Stimulated activated effector memory CD8-positive, alpha-beta T cell treated with anti-CD3 and anti-CD28 coated beads, Interleukin-12 subunit alpha, Interleukin-12 subunit beta, amount 100 ng/mL, for 72 hours (primary cell): ENCODE measurements at places on chromosomes 11 and 22.

DNA sequence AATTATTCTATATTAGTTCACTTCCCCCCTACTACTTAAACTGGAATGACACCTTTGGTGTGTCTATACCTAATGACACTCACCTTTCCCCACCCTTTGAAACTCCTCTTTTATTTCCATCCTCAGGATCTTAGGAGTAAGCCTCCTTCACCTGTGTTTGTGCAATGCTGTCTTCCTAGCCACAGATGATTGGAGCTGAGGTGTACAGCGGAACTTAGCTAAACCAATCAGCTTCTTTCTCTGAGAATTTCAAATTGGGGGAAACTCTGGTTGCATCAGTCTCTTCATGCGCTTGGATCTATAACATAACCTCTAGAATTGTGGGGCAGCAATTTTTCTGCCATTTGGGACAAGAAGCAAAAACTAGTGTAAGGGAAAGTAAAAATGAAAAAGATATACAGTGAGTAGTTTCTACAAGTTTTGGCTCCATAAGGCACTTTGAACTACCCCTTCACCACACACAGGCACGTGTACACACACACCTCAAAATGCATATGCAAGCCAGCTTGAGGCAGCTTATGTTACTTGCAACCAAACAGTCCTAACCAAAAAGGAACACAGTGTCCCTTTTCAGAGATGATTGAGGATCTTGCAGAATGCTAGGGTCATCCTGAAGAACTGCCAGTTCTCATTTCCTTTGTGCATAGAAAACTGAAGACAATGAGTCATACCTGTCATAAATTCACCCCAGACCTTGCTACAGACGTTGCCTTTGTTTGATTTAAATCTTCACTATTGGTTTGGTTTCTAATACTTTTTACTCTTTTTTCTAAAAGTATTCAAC is 36.0 kb upstream of the LDLRAD3 start:
- no peak for DNase-seq

DNA sequence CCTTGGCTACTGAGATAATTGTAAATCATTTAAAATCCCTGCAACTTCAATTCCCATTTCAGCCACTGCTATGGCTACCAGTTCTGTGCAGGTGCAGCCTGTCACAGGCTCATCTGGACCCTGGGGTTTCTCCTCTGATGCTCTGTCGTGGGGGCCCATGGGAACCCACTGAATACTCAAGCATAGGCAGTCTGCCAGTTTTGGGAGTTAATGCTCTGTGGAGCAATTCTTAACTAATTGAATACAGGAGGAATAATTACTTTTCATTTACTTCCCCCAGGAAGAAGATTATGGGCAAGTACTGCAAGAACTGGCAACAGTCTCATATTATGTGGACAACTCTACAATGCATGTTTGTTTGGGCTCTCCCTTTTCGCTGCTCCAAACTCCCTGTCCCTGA is 25.9 kb downstream of the OR51E2 start:
- DNase-seq: no peak

DNA sequence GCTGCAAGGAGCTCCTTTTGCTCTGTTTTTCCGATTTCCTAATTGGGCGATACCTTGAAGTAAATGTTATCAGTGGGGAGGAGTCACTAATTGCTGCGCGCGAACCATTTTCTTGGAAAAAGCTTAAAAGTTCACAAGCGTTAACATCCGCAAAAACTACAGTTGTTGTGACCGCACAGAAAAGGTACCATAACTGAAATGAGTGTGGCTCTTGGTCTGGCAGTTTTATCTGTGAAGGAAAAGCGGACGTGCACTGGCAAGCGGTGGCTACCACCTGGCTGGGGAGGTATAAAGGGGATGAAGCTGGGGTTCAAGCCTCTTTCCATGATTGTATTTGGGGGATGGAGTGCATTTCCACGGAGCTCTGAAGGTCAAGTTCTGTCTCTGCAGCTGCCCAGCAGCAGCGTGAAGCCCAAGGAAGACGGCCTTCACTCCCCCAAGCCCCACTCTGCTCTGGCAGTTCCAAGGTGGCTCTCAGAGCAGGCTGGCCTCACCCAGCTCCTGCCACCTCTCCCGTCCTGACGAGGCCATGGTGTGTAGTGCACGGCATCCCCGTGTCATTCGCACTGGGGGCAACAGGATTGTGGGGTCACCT is 27.5 kb downstream of the MOV10L1 start:
- no peak for DNase-seq

GRCh38 chr11:25211635-25212254 is 714.9 kb downstream of the LUZP2 start:
- DNase-seq: no peak

DNA sequence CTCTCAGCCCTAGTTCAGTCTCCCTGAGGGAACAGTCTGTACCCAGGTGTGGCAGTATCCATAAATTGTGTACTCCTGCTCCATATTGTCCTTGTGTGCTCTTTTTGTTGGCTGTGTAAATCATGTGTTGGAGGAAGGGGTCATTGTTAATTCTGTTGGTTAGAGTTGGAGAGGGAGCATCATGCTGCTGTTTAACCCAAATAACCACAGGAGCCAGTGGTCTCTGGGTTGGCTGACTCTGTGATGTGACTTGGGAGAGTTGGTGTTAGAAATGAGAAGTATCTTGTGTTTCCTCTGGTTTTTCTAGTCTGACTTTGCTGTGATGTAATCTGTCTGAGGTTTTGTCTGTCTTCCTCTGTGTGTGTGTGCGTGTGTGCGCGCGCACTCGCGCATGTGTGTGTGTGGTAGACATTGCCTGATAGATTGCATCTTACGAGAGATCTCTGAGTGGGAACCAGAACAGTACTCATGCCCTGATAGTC is 30.5 kb downstream of the CTNND1 start:
- DNase-seq: peak; percentile 82

GRCh38 chr22:45543243-45543642 is 40.6 kb downstream of the FBLN1 start:
- DNase-seq: no peak

GRCh38 chr22:20427945-20428417 is 9.6 kb downstream of the SCARF2 start:
- no peak for DNase-seq

DNA sequence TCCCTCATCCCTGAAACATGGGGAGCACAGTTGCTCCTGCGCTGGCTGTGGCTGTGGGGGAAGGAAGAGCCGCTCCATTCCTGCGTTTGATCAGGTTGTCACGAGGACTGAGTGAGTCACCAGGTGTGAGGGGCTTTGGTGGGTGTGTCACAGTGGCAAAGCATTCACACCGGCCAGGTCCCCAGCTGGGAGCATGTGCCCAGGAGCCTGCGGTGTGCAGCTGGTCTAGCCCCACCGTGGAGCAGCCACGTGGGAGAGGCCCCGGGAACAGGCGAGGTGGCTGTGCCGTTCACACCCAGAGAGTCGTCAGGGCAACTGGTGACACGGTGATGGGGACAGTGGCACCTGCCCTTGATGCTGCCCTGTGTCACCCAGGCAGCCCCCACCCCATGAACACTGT is 47.6 kb upstream of the PPARA start:
- DNase-seq: no peak

DNA sequence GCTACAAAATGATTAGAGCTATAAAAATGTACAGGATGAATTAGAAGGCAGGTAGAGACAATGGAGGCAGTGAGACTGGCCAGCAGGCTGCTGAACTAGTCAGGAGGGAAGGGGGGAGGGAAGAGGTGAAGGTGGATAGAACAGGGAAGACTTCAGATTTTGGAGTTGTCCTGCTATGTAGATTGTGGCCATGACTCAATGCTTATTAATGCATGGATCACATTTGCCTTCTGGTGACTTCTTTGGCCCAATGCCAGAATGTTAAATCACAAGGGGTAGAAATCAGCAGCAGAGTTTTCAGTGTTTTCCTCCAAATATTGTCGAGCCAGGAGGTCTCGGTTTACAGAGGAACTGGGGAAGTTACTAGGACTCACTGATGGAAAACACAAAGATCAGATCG is 346.6 kb downstream of the AASDHPPT start:
- no peak for DNase-seq

DNA sequence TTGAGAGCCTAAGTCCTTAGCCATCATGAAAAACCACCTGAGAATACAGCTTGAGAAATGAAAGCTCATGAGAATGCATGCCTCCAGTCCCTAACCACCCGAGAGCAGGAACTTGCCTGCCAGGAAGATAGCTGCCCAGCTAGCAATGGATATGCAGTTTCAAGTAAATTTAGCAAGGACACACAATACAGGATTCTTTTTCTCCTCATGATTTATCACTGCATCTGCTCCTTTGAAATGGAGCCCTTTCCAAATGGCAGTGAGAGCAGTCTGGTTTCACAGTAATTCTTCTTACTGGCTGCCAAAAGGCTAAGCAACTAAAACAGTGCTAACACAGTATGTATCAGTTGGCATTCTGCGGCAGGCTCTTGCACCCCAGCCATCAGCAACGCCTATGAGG is 109.9 kb downstream of the MICAL3 start:
- DNase-seq: no peak

- no peak for DNase-seq
These were observed 80.2 kb upstream of the NARS2 start for GRCh38 chr11:78654866-78655265.

GRCh38 chr11:27612932-27613880 is 87.0 kb downstream of the BDNF start:
- no peak for DNase-seq

- DNase-seq: no peak
These were observed 615 bp downstream of the ANO5 start for GRCh38 chr11:22193348-22194051.

- no peak for DNase-seq
These were observed 12.0 kb upstream of the ANO3 start for GRCh38 chr11:26319906-26320305.

GRCh38 chr11:81655351-81655750 is 1078.3 kb downstream of the FAM181B start:
- no peak for DNase-seq

DNA sequence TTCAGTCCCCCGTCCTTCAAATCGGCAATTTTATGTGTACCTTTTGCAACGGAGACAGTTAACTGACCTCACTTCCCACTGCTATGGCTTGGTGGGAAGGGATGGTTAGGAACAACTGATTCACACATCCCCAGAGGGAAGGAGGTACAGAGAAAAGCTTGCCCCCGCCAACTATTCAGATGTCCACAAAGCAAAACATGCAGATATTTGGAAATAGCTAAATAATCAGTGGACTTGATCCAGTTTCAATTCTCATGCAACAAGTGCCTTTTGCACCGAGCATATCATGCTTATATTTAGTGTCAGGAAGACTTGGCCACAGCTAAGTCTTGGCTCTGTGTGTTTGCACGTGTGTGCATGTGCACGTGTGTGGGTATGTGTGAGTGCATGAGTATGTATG is 144.6 kb downstream of the SNX19 start:
- no peak for DNase-seq
